ENCODE measurements at places on chromosomes 11 and 22.
A peak's percentile ranks its signal among the peaks of the same experiment; 100 is the strongest.

GRCh38 chr22:31177420-31178162, 17.6 kb downstream of the RNF185 start:
- DNase-seq, result no peak

DNA sequence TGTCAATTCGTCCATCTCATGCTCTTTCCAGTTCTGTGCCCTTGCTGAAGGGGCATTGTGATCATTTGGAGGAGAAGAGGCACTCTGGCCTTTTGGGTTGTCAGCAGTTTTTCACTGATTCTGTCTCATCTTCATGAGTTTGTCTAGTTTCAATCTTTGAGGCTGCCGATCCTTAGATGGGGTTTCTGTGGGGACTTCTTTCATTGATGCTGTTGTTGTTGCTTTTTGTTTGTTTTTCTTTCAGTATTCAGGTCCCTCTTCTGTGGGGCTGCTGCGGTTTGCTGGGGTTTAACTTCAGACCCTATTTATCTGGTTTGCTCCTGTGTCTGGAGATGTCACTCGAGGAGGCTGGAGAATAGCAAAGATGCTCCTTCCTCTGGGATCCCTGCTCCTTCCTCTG, 224.3 kb downstream of the JRKL start:
- no peak for DNase-seq

DNA sequence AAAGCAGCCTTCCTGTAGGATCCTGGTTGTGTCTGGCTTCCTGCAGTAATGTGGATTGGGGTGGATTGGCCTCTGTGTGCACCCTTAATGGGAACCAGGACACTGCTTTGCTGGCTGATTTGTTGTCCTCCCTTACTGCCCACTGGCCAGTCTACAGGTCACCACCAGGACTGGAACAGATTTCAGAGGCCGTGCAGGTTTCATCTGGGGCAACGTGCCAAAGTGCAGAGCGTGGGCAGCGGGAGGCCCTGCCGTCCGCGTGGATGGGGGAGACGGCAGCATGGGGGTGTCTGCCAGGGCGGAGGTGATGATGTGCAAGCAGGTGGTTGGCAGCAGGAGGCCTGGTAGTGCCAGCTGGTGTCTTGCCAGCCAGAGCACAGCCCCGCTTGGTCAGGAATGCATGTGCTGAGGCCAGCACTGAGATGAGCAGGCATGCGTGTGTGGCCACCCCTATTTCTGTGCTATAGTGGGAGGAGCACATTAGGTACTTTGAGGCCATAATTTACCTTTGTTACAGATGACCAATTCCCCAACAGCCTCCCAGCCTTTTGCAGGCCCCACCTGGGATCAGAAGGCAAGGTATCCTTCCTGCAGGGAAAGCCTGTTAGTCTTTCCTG, 24.3 kb downstream of the BCR start:
- peak; percentile 52 for DNase-seq

DNA sequence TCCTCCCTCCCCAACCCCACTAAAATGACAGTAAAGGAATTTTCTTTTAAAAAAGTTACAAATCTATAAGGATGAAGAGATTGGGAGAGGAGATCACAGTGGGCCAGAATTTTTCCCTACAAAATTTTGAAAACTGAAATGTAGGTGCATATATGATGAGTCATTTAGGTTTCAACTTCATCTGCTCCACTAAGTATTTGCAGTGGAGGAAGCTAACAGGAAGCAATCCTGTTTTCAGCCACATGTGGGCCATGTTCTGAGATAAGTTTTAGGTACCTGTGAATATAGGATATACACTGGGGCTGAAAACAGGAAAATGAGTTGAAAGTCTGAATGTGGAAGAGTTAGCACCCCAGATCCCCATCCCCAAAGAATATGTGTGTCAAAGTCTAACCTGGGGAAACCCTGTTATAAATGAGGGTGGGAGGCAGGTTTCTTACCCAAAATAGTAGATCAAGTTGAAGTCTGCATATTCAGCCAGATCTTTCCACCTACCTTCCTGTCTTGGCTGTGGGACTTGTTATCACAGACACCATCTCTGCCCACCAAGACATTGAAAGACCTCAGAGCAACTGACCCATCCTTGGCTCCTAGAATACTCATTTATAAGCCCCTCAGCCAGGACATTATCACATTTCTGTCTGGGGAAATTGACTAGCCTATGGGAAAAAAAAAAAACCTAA, 87.3 kb downstream of the PACS1 start:
- no peak for DNase-seq

- no peak for DNase-seq
Measured at GRCh38 chr11:76568139-76568538, 102.4 kb downstream of the LRRC32 start.

DNA sequence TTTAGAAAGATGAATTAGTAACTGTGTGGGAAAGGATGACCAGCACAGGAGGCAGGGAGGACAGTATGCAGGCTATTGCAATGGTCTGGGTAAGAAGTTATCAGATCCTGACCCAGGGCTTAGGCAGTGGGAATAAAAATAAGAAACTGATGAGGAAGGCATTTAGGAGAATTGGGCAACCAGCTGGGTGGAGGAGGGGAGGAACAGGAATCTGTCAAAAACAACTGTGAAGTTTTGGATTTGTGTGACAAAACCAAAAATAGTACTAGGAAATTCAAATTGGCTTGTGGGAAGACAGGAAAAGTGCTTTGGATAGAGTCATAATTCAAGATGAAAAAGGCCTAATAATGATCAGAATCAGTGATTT, 27.9 kb downstream of the MMP13 start:
- no peak for DNase-seq

- no peak for DNase-seq
Measured at GRCh38 chr22:37421468-37421877, 5.8 kb downstream of the ELFN2 start.

DNA sequence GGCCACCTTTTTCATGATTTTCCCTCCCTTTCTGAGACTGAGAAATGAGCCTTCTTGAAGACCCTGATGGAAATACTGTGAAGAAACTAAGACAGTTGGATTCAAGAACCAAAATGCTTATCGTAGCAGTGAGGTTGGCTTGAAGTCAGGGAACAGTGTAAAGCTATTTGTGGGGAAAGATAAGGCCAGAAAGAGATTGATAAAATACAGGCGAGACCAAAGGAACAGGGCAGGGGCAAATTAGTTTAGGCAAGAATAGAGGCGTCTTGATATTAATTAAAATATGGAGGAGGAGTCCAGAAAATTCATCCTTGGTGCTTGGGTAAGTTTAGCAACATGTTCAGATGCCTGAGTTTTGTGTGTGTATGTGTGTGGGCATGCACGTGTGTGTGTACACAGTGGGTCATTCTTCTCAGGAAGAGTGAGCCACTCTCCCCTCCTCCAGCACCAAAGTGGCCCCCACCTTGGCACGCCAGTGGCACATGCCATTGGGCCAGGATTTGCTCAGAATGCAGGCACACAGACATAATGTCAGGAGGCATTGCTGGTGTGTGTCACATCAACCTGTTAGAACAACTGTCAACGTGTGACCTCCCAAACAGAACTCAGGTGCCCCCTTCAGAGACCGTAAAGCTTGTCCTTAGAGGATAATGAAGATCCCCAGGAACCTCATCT, 3.9 kb upstream of the EHF start:
- no peak for DNase-seq

- no peak for DNase-seq
Measured at GRCh38 chr11:35539781-35540281, 14.4 kb upstream of the PAMR1 start.

DNA sequence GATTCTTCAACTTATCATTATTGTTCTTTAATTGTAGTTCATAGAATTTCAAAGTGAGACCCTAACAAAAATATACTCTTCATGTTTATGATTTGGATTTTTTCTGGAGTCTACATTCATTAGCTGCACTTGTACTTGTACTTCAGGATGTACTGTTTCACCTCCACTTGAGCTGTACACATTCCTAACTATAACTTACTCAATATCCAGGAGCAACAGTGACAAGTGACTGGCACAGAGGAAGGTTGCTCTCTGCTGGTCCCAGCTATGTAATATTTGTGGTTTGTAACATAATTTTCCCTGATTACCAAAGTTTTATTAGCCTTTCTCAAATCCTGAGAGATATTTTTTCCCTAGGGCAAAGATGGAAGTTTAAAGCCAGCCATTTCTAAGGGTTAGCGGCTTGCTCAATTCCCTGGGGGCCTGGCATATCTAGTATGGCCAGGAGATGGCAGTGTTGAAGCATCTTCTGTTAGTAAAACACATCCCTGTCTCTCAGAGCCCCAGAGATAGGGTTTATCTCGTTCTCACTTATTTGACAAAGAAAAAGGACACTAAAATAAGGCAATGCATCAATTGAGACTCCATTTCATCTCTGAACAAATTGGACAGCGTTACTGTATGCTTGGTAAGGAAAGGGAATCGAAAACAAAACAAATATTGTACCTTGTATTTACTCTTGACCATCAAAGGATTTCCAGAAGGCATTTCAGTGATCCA, 14.2 kb downstream of the OR52A5 start:
- no peak for DNase-seq

DNA sequence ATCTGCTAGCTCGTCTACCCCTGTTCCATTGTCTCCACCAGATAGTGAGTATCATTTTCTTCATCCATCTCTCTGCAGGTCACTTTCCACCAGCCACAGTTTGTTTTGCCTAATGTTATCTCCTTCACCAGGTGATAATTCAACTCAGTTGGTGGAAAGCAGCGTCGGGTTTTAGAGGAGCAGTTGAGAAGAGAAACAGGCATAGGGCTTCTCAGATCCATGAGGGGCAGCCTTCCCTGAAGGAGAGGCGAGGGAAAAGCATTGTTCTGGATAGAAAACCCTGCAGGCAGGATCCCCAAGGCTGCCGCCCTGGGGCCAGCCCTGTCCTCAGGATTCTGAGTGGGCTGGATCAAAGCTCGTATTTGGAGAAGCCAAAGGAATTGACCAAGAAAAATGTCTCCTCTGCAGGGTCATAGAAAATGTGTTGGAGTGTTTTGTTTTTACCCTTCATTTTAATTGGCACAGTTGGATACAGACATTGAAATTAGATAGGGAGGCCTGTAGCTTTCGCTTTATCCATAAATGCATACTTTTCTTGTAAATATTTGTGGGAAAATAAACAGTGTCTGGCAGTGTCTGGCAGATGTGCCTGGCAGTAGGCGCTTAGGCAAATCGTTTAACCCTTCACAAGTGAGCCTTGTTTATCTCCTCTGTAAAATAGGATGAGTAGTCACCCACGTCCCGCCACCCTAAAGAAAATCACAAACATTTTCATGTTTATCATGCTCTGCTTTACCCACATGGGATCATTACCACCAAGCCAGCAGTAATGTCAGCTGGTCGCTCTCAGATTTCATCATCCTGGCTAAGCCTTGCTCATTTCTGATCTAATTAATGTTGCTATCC, 73.4 kb upstream of the TTC12 start:
- no peak for DNase-seq

DNA sequence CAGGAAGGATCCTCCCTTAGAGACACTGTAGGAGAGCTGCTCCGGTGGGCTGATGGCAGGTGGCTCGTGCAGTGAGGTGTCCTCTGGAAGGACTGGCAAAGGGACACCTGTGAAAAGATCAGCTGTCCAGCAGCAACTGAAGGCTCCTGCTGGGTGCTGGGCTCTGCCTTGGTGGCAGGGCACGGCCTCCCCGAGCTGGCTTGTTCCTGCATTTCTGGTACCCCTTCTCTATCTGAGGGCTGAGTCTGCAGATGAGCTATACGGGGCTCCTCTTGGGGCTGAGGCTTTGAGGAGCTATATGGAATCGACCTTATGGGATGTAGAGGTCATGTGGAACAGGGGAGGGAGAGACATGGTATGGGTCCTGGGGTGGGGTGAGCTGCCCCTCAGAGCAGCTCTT, 875.8 kb downstream of the BRD1 start:
- DNase-seq, result no peak

- no peak for DNase-seq
Measured at GRCh38 chr11:67032830-67033551, 10.1 kb downstream of the SYT12 start.

- no peak for DNase-seq
Measured at GRCh38 chr22:31574055-31574670, 77.8 kb downstream of the SFI1 start.

DNA sequence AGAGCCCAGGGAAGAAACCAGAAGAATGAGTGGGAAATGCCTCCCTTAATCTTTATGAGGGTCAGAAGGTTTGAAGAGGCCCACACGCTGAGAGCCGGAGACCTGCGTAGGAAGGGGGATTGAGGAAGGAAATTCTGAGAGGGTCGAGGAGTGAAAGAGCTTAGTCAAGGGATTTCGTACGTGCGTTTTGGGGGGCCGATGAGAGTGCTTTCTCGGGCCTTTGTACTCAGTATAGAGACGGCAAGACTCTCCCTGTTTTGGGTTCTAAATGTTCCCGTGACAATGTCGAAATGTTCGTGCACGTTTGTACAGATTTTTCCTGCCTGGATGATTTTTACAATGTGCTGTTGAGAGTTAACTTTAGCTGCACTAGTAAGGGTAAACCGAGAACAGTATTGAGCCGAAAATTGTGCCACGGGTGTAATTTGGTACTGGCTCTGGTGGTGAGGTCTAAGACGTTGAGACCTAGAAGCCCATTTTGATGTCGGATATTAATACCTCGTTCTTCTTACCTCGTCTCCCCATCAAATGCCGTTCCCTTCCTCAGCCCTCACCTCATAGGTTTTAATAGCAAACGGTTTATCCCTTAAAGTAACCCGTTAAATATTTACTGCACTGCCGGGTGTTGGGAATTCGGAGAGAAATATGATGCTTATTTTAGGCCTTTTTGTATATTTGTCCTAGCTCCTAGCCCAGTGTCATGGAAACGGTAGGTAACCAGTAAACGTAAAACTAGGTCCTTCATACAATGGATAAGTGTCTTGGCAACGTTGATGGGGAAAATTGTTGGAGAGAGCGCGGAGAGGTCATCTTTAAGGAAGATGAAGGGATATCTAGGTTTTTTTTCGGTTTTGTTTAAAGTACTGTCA, 734 bp downstream of the C11orf58 start:
- no peak for DNase-seq

- DNase-seq, result no peak
Measured at GRCh38 chr22:17267661-17268330, 48.6 kb upstream of the ADA2 start.

DNA sequence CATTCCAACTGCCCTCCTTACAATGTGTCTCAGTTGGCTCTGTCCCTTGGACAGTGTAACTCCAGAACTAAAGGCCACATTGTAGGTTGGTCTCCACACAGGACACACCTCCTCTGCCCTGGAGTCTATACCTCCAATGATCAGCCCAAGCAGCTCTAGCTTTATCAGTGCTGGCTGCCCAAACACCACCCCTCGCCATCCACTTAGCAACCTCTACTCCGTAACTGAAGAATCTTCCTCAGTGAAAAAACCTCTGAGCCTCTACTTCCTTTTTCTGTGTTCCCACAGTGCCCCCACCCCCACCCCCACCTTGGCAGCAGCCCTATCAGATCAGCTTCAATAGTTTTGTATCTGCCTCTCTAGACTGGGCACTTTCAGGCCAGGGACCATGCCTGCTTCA, 33.4 kb downstream of the SERPINH1 start:
- no peak for DNase-seq

- no peak for DNase-seq
Measured at GRCh38 chr11:82365351-82365750, 368.3 kb downstream of the FAM181B start.

GRCh38 chr11:117366248-117366647, 38.6 kb downstream of the CEP164 start:
- no peak for DNase-seq

DNA sequence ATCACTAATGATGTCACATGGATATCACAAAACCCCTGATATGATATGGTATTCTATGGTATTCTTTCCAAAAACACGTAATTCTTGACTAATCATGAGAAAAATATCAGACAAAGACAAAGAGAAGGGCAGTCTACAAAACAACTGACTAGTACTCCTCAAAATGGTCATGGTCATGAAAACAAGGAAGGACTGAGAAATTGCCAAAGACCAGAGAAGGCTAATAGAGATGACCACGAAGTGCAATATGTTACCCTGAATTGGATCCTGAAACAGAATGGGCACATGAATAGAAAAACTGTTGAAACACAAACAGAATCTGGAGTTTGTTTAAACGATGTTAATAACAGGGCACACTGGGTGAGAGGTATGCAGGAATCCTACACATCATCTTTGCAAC, 10.2 kb downstream of the CKAP5 start:
- DNase-seq, result no peak

Data from lower lobe of right lung (tissue), 2 donors.